Suppressor macrophage treated with lipopolysaccharide for 1 hour (primary cell): ENCODE measurements at places on chromosomes 13 and 19.

- DNase-seq, result no peak
Measured at GRCh38 chr13:79185580-79185979, 220.5 kb downstream of the RBM26 start.

- no peak for DNase-seq
Measured at GRCh38 chr13:83223546-83223945, 658.7 kb downstream of the SLITRK1 start.

- DNase-seq, result no peak
Measured at GRCh38 chr13:60078226-60078625, 85.5 kb downstream of the DIAPH3 start.

GRCh38 chr13:28475916-28476725 lies 18.8 kb downstream of the FLT1 start:
- peak; percentile 73 for DNase-seq

DNA sequence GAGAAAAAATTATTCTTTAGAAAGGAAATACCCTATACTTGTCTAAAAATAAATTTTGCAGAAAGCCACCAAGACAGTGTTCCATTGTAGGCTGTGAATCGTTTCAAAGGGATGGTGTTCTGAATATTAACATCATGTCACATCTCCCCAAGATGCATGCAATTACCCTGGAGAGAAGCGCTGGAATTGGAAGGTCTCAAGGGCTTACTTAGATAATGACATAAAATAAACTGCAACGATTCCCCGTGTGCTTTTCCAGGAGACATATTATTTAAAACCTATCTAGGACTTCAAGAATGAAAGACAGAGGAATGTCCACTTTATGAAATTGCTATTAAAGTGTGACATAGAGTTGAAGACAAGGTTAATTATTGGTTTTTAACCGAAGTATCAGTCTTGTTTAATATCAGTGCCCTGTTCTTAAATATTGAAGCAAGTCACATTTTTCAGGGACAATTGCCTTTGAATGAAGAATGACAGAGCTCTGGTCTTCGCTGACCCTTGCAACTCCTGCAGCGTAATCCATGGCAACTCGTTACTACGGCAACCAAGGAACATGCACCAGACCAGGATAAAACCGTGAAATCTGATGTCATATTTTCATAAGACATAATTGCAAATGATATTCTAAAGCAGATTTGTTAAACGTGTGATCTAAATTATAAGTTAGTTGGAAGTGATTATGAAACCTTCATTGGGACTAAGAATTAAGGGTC lies 91.7 kb downstream of the EFNB2 start:
- DNase-seq, result no peak

DNA sequence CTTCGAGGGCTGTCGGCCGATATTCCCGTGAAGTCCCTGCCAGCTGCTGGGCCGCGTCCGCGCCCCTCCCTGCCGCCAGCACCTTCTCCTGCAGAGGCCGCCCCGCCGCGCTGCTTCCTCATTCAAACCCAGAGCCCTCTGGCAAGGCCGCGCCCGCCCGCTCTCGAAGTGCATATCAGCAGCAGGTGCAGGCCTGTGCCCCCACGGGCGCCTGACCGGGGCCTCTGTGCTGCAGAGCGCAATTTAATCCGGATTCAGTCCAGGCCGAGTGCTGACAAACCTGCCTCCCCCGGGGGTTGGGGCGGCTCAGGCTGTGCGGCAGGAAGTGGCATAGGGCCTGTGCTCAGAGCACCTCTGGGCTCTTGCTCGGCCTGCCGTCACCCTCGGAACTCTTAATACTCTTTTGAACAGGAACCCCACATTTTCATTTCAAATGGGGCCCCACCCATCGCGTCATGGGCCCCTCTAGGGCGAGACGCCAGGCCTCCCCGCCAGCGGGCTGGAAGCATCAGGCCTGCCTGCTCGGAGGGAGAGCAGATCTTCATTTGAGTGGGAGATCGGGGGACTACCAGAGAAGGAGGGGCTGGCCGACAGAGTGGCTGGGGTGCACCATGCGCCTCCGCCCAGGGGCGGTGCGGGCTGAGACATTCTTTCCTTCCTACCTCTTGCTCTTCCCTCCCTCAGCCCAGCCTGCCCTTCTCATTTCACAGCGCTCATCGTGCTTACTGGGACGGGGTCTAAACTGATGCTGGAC lies 125.7 kb downstream of the TNFRSF19 start:
- DNase-seq, result peak; percentile 23

DNA sequence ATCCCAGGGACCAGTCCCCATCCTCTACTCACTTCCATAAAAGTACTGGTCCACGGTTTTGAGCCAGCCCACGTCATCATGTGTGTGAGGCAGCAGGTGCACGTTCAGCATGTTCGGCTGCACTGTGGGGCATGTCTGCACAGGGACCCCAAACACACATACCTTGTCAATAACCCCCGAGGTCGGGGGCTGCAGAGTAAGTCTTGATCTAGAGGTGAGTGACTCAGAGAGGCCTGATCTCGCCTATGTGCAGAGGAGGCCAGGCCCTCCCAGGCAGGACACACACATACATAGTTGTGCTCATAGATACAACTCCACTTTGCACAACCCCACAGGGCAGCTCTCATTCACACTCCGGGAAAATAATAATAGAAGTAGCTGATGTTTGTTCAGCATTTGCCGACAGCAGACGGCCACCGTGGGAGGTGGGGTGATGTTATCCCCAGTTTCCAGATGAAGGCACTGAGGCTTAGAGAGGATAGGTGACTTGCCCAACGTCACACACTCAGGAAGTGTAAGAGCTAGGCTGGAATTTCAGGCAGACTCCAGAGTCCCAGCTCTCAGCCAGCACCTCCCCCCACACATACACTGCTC lies 774 bp downstream of the MAN2B1 start:
- peak; percentile 51 for DNase-seq

GRCh38 chr19:45790942-45791341 lies 1.7 kb downstream of the DMWD start:
- peak; percentile 93 for DNase-seq

DNA sequence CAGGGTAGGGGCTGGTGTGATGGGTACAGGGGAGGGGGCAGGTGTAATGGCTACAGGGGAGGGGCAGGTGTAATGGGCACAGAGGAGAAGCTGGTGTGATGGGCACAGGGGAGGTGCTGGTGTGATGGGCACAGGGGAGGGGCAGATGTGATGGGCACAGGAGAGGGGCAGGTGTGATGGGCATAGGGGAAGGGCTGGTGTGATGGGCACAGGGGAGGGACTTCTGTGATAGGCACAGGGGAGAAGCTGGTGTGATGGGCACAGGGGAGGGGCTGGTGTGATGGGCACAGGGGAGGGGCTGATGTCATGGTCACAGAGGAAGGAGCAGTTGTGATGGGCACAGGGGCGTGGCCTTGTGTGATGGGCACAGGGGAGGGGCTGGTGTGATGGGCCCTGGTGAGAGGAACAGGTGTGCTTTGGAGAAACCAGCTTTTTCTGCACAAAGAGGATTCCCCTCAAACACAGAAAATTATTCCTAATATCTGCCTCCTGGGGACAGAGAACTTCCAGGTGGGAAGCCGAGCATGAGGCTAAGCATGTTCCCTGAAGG lies 38.6 kb upstream of the POP4 start:
- no peak for DNase-seq

GRCh38 chr13:90414691-90415596 lies 932.5 kb upstream of the MIR17HG start:
- DNase-seq, result no peak

DNA sequence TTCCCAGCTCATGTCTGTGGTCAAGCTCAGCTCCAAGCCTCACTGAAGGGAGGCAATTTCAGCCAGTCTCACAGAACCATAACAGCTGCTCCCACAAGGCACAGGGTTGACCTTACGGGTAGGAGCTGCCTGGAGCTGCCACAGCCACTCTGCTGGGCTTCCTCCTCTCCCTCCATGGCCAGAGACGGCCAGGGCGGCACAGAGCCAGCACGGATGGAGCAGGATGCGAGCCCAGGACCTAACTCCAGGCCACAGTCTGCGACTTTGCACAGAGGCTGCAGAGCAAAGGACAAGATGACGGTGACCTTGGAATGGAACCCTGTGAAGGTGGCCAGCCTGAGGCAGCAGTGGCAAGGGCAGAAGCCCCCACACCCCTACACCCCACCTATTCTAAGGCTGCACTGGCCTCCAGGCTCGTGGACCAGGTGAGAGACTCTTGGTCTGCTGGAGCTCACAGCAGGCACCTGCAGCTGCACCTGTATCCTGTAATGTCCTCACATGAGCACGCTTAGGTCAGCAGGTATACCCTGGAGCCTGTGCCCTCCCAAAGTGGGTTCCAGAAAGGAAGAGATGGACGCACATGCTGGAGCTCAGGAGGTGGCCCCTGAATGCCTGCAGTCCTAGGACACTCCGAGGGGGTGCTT lies 29.6 kb downstream of the ADPRHL1 start:
- DNase-seq, result no peak

- DNase-seq, result peak; percentile 61
Measured at GRCh38 chr13:46307554-46307953, 79.5 kb downstream of the RUBCNL start.

- DNase-seq, result peak; percentile 12
Measured at GRCh38 chr19:29806098-29806866, 5.5 kb upstream of the CCNE1 start.

DNA sequence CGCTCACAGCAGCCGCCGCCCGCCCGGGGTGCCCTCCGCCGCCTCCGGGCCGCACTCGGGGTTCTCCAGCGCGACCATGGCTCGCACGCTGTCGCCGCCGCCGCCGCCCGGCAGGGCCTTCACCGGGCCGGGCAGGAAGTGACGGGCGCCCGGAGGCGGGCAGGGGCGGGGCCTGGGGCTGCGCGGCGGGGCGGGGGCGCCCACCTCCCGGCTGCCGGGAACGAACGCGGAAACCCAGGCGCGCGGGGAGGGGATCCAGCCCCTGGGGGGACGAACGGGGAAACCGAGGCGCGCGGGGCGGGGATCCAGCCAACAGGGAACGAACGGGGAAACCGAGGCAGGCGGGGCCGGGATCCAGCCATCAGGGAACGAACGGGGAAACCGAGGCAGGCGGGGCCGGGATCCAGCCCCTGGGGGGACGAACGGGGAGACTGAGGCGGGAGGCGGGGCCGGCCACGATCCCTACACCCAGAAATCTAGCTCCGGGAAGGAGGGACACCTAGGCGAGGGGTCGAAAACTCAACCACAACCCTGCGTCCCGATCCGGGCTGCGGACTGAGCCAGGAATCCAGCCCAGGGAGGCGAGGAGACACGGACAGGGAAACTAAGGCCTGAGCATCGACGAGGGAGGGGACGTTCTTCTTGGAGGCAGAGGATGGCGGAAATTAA lies at the start of gene R3HDM4:
Gene R3HDM4, minus strand, starts transcription at position 140 of the 669 bp plus-strand sequence. Its CDS starts 62 bp downstream, at position 78.
- DNase-seq, result peak; percentile 95

- DNase-seq, result no peak
Measured at GRCh38 chr19:17902701-17903100, 30.1 kb upstream of the CCDC124 start.

GRCh38 chr13:35979361-35979951 lies 151.7 kb downstream of the DCLK1 start:
- DNase-seq, result peak; percentile 66

GRCh38 chr13:24180750-24181377 lies 20.3 kb downstream of the SPATA13 start:
- DNase-seq, result no peak

GRCh38 chr13:111116856-111117255 lies 1.7 kb downstream of the ARHGEF7 start:
- no peak for DNase-seq

GRCh38 chr19:33823341-33823740 lies 26.7 kb downstream of the KCTD15 start:
- DNase-seq, result no peak

GRCh38 chr13:76481738-76482137 lies 404.5 kb downstream of the KCTD12 start:
- no peak for DNase-seq

GRCh38 chr13:43303033-43303729 lies 279.8 kb downstream of the DNAJC15 start:
- peak; percentile 45 for DNase-seq

GRCh38 chr13:66513728-66514127 lies 716.4 kb downstream of the PCDH9 start:
- DNase-seq, result peak; percentile 47

DNA sequence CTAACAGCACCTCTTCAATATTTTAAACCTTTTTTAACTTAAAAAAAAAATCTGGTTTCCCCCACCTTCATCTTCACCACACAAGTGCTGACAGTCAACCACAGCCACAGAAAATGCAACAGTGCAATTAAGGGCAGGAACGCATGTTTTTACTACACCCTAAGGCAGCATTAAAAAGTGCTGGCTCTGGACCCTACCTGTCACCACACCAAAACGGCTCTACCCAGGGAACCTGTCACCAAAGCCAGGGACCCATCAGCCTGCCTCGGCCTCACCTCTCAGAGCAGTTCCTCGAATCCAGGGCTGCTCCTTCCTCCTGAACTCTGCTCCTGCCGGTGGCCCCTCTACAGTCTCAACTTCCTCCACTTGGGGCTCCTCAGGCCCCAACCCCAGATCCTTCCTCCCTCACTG lies 22.5 kb upstream of the SLC35E1 start:
- DNase-seq, result no peak

- no peak for DNase-seq
Measured at GRCh38 chr13:80313668-80314256, 27.2 kb downstream of the SPRY2 start.

GRCh38 chr19:17294051-17294891 lies 9.0 kb downstream of the ABHD8 start:
- peak; percentile 53 for DNase-seq

DNA sequence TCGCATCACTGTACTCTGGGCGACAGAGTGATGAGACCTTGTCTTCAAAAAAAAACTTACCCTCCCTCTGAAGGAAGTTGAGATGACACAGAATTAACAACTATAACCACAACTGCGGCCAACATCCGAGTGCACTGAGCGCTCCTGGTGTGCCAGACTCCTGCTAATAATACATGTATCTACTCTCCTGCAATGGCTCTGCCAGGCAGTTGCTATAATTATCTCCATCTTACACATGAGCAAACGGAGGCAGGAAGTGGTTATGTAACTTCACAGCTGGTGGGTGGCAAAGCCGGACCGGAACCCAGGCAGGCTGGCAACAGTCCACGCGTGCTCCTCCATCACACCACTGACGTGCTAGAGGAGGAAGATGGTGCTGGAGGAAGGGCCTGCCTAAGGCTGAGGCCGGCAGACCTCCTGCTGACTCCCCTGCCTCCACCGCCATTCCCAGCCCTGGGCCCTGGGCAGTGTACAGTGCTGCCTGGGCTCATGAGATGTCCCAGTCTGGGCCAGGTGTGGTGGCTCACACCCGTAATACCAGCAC lies 12.6 kb downstream of the XRCC1 start:
- DNase-seq, result peak; percentile 82

- no peak for DNase-seq
Measured at GRCh38 chr19:389255-389934, 19.6 kb downstream of the C2CD4C start.

- peak; percentile 21 for DNase-seq
Measured at GRCh38 chr13:45925151-45925550, 73.6 kb upstream of the SIAH3 start.

DNA sequence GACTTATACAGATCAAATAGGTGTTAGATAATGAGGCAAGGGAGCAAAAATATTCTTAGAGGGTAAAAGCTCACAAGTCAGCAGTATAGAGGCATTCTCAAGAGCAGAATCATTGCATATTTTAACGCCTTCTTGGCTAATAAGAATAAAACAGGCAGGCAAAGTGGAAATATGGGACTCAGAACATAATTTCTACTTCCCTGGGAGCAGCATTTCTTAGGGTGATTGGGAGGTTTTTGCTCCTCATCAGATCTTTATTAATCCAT lies 39.6 kb downstream of the LHFPL6 start:
- no peak for DNase-seq
